ENCODE measurements at places on chromosomes 4 and X.

DNA sequence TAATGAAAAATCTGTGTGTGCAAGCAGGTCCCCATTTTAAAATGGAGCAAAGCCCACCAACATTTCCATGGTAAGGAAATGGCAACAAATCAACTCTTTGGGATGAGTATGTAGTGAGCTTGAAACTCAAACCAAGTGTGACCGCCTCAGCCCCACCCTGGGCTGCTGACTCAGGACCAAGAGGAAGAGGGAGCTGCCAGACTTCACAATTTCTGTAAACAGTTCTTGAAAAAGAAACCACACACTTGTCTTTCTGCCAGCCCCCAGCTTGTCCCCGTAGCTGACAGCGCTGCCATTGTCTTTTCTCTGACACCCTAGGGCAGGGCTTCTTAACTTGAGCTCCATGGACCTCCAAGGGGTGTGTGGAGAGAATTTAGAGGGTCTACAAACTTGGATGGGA is 10.3 kb downstream of the RTL5 start:
- DNase-seq, result no peak

DNA sequence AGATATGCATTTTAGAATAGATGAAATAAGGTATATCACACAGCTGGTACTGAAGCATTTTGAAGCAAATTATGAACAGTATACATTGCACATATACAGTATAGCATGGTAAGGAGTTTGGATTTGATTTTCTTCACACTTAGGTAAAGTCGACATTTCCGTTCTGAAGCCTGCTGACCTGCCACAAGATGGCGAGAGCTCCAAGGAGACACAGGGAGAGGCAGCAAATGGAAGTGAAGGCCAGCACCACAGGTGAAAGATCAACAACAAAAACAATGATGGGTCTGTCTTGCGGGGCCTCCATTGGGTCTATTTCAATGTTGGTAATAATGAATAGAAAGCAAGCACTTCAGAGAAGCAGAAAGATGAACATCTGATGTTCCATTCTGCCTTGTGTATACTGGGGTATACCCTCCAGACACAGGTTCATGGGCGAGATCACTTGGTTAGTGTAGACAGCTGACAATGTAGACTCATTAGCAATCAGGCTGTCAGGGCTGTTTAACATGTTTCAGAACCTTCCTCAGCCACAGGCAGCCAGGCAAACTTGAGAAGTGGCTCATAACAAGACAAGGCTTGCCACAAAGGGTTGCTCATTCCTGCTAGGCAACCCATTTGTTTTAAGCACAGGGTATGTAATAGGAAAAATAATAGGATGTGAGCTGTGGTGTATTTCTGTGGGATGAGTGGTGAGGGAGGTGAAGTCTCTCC is 21.4 kb upstream of the NOX1 start:
- no peak for DNase-seq

DNA sequence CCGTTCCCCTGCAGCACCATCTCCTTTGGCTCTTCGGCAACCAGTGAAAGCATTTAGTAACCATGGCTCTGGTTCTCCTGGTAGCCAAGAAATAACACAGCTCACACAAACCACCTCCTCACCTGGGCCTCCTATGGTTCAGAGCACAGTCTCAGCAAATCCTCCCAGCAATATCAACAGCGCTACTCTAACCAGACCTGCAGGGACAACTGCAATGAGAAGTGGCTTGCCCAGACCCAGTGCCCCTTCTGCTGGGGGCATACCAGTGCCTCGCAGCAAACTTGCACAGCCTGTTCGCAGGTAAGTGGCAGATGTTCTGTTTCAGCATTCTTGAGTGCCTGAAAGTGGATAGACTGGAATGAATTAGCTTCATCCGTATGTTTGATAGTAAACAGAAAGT is 63.0 kb upstream of the SLC10A4 start:
- DNase-seq, result no peak

DNA sequence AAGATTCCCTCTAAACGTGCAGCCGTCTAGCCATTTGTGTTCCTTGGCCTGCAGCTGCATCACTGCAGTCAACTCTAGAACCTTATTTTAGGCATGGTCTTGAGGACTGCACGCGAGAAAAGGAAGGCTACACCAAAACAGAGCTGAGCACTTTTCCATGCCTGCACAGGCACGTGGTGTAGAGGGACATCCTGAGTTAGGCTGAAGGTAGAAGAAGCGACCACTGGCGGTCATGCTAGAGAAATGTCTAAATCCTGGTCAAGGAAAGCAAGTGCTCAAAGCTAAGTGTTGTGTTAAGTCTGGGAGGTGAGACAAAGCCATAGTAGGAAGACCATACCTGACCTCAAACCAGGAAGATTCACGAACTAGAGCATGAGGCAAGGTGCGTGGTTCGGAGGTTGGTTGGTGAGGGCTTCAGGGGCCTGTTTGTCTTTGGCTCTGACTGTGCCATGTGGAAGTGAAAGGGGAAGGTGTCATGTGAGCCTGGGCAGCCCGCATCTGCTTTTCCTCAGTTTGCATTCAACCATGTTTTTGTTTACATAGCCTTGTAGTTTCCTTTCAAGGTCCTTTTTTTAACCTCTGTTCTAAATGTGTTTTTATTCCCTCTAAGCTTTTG is 203.8 kb downstream of the AASDH start:
- no peak for DNase-seq

DNA sequence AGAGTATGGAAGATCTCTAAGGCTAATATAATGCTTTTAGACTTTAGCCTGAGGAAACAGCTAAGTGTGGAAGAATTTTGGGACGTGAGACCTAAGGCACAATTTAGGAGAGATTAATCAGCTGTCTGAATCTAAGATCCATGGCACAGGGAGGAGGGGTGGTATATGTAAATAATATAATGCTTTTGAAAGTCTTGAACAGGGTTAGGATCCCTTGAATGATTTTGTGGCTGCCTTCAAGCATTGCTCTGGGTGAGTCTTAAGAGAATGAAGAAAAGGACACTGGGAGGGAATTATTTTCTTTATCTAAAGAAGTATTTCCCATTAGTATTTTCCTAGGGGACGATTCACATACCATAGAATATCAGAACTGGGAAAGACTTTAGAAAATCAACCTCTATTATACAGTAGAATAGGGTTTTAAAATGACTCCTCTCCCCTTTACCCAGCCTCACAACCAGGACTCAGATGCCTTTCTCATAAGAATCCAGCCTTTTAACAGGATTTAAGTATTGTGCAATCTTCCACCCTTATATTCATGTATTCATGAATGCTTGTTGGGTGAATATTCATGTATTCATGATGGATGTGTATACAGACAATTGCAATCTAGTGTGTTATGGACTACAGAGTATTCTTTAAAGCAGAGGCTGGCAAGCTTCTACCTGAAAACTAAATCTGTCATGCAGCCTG is 664.2 kb upstream of the CPEB2 start:
- DNase-seq, result no peak

DNA sequence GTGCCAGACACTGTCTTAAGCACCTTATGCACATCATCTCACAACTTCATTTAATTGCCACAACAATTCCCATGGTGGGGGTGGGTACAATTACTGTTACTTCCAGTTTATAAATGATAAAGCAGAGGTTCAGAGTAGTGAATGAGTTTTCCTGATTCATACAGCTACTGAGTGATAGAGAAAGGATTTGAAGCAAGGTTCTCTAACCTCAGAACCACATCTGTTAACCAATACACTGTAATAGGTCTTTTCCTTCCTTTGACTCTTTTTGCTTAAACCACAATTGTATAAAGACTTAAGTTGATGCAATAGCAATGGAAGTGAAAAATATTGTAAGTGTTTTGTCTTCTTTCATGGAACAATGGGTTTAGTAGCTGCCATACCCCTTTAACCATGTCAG is 43.5 kb upstream of the PAK3 start:
- DNase-seq, result no peak

GRCh38 chrX:48974574-48974973 is 2.9 kb upstream of the KCND1 start:
- no peak for DNase-seq

DNA sequence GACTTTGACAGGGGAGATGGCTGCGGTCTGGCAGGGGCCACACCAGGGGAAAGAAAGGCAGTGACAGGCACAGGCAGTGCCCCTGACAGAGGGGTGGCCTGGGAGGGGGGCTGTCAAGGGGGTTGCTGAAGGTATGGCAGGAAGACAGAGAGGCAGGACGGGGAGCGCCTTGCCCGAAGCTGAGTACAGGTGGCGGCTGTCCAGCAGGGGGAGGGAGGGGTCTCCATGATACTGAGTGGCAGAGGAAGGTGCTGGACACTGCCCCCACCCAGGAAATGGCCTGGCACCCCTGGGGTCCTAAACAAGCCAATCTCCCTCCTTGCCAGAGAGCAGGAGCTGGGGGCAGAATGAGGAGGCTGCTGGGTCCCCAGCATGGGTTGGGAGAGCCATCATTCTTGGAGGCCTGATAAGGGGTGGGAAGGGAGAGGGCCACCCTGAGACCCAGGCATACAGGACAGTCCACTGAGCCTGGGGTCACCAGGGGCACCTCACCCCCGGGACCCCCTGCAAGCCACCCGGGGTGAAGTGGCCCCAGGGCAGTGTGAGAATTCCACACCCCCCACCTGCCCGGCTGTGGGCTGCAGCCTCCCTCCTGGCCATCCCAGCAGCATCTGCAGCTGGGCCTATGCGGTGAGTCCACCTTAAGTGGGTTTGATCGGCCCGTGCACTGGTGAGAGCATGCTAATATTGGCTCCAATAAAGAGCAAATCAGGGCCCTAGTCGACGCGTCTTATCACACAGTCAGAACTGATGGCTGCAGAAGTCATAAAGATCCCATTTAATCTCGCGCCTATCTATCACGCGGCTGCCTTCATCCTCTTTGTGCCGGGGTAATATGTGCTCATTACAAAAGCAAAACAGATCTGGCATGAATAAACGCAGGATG is 108.5 kb downstream of the FAM53A start:
- DNase-seq, result no peak

- no peak for DNase-seq
Measured at GRCh38 chr4:211033-211511, 86.8 kb downstream of the ZNF718 start.

DNA sequence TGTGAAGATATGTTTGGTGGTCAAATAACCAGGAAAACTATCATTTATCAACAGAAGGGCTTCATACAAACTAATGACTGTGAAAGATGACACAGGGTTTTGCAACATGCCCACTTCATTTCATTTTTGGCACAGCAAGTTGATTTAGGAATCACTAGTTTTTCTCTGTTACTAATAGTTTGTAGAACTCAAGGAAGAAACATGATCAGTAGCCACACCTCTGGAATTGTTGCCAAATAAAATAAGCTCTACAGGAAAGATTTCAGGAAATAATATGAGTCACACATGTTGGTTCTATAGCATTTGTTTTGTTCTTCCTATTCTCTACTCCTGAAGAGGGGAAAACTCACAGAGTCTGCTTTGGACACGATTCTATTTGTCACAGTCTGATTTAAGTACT is 255.4 kb downstream of the TLL1 start:
- DNase-seq, result no peak

DNA sequence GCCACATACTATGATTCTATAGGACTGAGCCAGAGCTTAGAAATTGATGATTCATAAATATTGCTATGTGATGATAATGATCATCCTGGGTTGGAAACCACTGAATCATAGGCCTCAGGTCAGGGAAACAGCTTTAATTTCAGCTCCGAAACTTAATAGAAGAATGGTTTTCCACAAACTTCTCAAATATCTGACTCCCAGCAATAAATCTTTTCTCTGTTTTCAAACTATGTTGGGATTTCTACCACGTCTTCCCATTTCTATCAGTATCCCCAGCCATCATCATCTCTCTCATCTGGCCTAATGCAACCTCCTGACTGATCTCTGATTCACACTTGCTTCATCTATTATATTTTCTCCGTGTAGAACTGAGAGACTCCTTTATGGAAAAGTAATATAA is 521.8 kb upstream of the AGA start:
- DNase-seq, result no peak

DNA sequence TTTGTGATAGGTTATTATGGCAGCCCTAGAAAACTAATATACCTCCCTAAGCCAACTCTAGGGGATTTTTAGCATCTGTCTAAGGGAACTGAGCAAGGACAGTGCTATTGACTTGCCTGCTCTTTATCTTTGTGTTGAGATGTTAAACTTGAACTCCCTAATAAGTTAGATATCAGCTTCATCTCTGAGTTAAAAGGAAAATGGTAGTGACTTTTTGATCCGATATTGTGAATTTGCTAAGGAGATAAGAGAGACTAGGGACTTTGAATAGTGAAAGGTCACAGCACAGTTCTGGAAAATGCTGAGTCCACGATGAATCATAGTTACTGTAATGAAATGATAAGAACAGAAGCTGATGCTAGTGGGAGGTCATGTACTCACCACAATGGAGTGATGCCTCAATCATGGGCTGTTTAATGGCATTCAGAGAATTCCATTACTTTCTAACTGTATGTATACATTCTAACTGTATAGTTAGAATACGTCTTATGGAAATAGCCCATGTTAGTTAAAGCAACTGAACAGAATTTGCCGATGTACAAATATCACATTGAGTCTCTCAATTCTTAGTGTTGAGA is 147.2 kb downstream of the GLRA3 start:
- DNase-seq, result no peak

DNA sequence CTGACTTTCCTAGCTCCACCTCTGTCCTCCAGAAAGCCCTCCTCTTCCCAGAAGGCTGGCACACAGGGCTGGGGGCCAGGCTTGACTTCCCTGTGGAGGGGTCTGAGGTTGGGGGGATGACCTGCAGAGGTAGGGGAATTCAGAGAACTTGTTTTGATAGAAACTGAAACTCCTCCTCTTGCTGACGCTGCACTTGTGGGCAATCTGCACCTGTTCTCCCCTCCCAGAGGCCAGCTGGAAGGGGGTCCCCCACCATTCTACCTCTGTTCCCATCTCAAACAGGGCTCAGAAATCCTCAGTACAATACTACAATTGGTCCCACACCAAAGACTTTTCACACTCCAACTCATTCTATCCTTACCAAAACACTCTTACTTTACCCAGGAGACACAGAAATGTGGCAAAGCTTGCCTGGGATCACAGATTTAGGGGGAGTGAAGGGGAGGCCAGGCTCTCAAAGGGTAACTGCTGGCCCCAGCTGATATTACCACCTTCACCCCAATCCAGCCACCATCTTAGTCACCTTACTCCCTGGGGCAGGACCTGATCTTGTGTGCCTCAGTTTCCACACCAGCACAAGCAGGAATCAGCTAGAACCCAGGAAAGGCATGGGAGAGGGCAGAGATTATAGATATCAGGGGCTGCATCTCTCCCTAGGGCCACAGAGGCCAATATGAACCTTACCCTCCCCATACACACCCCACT is 18.5 kb downstream of the OTUD5 start:
- no peak for DNase-seq

DNA sequence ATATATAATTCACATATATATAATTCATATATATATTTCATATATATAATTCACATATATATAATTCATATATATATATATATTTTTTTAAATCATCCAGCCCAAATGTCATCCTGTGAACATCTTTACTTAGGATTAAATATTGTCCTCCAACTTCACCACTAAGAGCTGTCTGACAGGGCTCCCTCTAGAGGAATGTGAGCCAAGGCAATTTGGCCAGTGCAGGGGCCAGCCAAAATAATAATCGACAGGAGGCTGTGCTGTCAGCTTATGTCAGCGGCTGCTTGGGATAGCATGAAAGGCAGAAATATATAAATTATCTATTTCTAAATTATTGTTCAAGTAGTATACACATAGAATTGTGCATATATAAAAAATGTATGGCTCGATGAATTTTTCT is 29.5 kb downstream of the EGFL6 start:
- DNase-seq, result no peak

Measured in D721Med (cell line).